GM20000 (cell line): ENCODE measurements at places on chromosomes 11 and 22.

GRCh38 chr11:3809624-3809928 is 1.2 kb downstream of the PGAP2 start:
- no peak for DNase-seq

DNA sequence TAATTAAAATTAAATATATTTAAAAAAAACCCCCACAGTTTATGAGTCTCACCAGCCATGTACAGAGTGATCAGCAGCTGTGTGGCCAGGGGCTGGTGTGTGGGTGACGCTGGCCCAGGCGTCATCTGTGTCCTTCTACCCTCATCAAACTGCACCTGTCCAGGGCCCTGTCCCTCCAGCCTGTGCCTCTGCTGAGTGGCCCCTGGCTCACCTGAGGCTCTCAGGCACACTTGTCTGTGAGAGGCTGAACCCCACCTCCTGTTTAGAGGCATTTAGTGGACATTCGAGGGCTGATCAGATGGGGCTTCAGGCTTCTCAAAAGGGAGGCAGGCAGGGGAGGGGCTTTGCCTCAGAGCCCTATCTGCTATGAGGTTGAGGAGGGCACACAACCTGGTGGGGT is 29.9 kb upstream of the SMIM38 start:
- DNase-seq = no peak

DNA sequence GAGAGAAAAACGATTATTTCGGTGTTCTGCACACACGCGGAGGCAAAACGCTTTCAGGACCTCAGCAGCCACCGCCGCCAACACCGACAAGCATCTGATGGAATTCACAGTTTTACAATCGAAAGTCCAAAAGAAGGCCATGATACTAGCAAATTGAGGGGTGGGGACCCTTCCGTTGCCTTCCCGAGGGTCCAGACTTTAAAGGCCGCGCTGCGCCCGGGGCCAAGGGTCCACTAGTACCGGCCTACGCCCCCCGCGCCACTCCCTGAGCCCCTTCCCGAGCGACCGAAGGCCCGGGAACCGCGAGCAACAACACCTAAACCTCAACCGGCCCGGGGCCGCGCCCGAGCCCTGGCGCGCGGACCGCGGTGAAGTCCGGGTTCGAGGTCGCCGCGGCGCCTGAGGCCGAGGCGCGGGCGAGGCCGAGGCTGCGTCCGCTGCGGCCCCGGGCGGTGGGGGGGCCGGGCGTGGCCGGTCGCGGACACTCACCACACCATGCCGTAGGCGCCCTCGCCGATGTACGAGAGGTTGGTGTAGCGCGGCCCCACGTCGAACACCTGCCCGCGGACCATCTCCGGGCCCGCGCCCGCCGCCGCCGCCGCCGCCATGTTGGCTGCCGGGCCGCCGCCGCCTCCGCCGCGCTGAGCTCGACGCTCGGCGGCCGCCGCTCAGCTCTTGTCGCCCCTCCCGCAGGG is 465 bp downstream of the MAPK1 start:
- DNase-seq = no peak

GRCh38 chr11:77109236-77110019 is 6.8 kb downstream of the OMP start:
- no peak for DNase-seq

- DNase-seq = no peak
Measured at GRCh38 chr22:45708145-45708544, 36.5 kb downstream of the ATXN10 start.

DNA sequence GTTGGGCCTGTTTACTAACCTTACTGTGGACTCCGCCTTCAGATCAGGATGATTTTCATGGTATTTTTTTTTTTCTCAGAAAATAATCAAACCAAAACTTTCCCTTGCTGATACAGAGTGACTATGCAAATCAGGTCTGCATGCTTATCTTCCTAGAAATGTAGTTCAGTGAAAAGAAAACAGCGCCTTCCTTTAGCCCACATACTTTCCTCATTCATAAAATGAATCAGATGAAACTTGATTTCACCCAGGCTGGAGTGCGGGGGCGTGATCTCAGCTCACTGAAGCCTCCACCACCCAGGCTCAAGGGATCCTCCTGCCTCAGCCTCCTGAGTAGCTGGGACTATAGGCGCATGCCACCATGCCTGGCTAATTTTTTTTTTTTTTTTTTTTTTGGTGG is 26.0 kb downstream of the ZNRF3 start:
- DNase-seq = peak; percentile 55

- DNase-seq = no peak
Measured at GRCh38 chr22:44385781-44386180, 73.0 kb upstream of the SHISAL1 start.

- no peak for DNase-seq
Measured at GRCh38 chr11:77208535-77208934, 80.5 kb downstream of the MYO7A start.

- no peak for DNase-seq
Measured at GRCh38 chr11:63869171-63869591, 30.3 kb downstream of the MARK2 start.

GRCh38 chr11:121304759-121305158 is 12.2 kb downstream of the SC5D start:
- DNase-seq = no peak

DNA sequence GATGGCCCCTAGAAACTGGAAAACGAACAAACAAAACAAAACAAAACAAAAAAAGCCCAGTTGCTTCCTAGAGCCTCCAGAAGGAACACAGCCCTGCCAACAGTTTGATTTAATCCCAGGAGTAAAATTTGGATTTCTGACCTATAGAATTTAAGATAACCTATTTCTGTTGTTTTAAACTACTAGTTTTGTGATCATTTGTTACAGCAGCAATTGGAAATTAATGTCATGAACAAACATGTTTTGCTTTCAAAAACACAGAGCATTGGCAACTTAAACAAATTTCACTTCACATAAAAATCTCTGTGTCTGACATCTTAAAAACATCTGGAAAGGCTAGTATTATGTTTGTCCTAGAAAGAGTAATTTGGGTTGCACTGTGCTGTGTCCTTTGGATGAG is 437.3 kb downstream of the METTL15 start:
- DNase-seq = no peak

- no peak for DNase-seq
Measured at GRCh38 chr11:126154691-126155090, 56.8 kb downstream of the RPUSD4 start.

DNA sequence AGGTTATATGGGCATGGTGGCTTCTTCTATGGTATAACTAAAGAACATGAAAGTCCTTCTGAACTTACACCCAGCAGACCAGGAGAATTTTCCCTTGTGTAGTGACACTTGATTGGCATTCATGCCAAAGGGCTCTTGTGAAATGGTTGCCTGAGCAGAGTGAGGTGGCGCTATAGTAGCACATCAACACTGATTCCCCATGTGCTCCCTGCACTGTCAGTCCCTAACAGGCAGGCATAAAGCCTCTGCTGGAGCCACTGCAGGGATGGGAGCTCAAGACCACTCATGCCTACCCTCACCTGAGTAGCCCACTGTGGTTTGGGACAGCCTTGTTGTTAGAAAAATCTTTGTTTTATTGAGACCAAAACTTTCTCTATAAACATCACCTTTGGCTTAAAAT is 92.6 kb upstream of the LIN7C start:
- DNase-seq = no peak

GRCh38 chr22:49012712-49013395 is 814.8 kb downstream of the BRD1 start:
- no peak for DNase-seq

GRCh38 chr22:43154887-43155536 is 3.7 kb downstream of the TSPO start:
- no peak for DNase-seq

DNA sequence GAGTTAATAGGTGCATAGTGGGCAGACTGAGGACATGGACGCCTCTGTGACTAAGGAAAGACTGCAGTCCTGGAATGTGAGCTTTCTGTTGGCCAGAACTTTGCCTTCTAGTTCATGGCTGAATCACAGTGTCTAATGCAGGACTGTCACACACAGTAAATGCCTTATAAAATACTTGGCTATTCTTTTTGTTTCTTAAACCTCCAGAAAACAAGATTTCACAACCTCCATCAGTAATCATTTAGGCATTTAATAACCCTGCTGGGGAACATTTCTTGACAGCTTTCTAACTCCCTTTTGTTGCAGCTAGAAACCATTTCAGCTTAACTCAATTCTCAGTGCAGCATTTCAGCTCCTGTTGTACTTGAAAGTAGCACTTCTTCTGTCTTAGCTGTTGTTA is 335.8 kb upstream of the DDI1 start:
- DNase-seq = no peak

DNA sequence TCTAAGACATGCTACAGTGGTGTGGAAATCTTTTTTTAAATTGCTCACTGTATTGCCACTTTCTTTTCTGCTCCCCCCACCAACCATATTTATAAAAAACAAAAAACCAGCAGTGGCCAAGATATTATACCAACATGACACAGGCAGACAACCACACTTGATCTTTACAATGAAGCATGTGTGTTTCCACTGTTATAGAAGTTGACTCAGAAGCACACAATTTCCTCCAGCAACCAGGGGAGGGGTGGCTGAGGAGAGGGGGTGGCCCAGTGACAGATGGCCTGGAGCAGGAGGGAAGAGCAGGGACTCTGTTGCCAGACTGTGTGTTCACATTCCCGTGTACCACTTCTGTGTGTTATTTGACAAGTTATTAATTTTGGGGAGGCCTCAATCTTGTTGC is 14.8 kb downstream of the CD59 start:
- DNase-seq = no peak

GRCh38 chr11:78922859-78923625 is 348.4 kb upstream of the NARS2 start:
- DNase-seq = no peak

GRCh38 chr11:64581057-64581523 is 9.9 kb upstream of the SLC22A12 start:
- no peak for DNase-seq

DNA sequence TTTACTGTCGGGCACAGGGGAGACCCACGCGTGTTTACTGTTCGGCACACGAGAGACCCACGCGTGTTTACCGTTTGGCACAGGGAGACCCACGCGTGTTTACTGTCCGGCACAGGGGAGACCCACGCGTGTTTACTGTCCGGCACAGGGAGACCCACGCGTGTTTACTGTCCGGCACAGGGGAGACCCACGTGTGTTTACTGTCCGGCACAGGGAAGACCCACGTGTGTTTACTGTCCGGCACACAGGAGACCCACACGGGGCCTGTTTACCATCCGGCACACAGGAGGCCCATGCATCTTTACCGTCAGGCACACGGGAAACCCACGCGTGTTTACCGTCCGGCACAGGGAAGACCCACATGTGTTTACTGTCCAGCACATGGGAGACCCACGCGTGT is 525.1 kb downstream of the BRD1 start:
- no peak for DNase-seq

DNA sequence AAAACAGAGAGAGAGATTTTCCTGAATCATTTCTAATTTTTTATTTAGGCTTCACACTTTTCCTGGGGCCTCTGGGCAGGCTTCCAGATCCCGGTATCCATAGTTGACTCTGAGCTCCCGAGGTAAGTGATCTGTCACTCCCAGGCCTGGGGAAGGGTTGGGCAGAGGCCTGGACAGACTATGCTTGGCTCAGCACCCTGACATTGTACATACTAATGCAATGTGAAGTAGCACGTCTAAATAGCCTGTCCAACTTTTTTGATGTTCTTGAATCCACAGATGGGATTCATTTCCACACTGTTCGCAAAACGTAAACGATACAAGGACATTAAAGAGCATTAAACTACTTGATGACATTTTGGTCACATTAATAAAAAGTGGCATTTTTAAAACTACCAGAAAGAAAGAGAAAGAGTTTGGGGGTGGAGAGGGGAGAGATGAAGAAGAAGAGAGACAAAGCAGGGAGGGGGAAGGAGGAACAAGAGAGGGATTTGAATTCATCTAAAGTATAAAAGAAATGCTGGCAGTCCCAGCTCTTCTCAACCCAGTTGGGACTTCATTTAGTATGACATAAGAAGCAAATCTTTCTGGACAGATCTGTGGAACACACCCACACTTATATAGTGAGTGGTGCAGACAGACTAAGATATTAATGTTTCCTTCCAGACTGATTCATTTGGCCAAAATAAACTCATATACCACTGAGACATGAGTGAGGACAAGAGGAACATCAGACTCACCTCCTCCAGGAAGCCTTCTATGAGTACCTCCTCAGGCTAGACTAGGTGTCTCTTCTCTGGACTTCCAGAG is 514.2 kb downstream of the SOX6 start:
- DNase-seq = no peak

- DNase-seq = peak; percentile 91
Measured at GRCh38 chr11:69670158-69670845, 4.9 kb downstream of the LTO1 start.

- DNase-seq = no peak
Measured at GRCh38 chr11:59614277-59615119, 1.1 kb downstream of the OSBP start.

- no peak for DNase-seq
Measured at GRCh38 chr11:66789097-66789890, 53.9 kb upstream of the RCE1 start.

- DNase-seq = peak; percentile 79
Measured at GRCh38 chr22:32528984-32529982, 54.7 kb downstream of the FBXO7 start.

DNA sequence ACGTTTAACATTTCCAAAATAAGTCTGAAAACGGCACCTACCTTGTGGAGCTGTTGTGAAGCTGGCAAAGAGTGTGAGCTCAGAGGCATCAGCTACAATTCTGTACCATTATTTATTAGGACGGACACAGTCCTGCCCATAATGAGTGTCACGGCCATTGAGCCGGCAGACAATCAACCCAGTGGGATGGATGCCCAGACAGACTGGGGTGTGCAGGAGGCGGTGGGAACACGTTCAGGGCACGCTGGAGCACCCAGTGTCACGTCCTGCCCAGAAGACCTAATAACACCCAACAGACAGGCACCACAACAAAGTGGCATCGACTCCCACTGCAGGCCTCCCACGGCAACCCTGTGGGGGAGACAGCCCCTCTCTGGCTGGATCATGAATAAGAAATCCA is 34.5 kb downstream of the TPST2 start:
- DNase-seq = no peak

DNA sequence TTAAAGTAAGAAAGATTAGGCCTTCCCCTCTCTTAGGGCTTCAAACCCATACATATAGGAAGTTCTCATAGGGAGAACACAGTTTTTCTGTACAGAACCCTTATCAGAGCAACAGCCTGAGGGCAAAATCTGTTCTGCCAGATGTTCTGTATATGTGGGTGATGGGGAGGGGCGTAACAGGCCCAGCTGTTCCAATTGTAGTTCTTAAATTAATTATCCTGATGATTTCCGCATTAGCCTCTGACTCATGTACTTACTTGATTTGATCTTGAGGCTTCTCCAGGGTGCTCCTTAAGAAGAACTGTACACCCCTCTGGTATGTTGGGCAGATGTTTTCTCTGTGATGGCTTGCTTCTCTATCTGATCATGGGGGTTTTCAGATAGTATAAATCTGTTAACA is 123.1 kb upstream of the C11orf87 start:
- DNase-seq = no peak

- DNase-seq = no peak
Measured at GRCh38 chr11:36019722-36020121, 75.9 kb downstream of the LDLRAD3 start.

GRCh38 chr22:23401910-23402274 is 178.2 kb downstream of the IGLL1 start:
- DNase-seq = no peak
